ENCODE measurements at places on chromosomes 7 and 10.

DNA sequence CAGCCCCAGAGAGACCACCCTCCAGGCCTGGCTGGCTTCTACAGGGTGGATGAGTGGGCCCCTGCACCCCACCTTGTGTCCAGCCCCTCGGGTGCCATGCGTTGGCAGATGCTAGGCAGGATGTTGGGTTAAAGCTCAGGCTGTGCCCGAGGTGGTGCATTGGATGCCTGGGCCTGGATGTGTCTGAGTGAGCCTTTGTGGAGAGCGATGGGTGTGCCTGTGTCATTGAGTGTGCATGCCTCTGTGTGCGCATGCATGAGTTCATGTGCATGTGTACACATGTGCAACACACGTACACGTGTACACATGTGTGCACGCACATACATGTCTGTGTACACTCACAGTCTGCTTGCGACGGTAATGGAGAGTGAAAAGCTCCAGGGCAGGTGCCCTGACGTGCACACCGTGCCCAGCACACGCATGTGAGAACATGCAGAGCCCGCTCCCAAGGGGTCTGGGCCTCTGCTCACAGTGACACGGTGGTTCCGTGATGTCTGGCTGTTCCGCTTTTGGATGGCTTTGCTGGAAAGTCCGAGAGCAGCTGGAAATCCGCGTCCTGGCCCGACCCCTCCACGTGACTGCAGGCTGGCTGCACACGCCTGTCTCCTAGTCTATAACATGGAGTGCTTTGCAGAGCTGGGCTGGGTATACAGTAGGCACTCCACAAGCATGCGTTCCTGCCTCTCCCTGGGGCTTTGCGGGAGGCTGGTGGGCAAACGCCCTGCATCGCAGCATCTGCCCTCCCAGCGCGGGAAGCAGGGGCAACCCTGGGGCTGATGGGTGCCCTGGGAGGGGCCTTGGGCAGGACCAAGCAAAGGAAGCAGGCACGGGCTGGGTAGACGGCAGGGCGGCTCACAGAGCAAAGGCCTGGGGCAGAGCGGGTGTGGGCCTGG, 36.9 kb downstream of the ELFN1 start:
- DNase-seq = no peak
- no peak overlapping the region for H3K27ac ChIP-seq
- no peaks in the 10 kb centered on the region for H3K4me1 ChIP-seq
- no peak overlapping the region for H3K4me3 ChIP-seq

DNA sequence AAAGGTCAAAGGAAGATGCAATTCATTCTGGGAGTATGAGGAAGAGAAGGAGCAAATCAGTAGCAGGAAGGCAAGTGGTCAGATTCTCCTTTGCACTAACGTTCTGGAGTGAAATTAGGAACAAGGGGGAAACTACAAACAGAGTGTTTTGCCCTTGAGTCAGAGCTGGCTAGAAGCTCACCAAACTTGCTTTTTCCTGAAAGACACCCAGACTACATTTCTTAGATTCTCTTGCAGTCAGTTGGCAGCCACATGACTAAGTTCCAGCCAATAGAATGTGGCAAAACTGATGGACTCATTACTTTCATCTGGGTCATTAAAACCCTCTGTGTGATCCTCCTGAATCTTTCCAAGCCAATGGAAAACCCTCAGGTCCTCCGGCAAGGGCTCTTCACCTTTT, 18.6 kb upstream of the DLX5 start:
- no peaks in the 10 kb centered on the region for H3K4me1 ChIP-seq
- H3K4me3 ChIP-seq = no peak overlapping the region

GRCh38 chr7:77570330-77571011, 33.4 kb downstream of the PTPN12 start:
- H3K4me3 ChIP-seq = no peak overlapping the region
- H3K27ac ChIP-seq = no peak overlapping the region
- no peaks in the 10 kb centered on the region for H3K27me3 ChIP-seq
- H3K4me1 ChIP-seq = no peaks in the 10 kb centered on the region

GRCh38 chr7:108094933-108095710, 35.0 kb downstream of the LAMB4 start:
- peaks cover 4% of the 10 kb centered on the region for H3K4me1 ChIP-seq
- no peak overlapping the region for H3K4me3 ChIP-seq
- no peaks in the 10 kb centered on the region for H3K36me3 ChIP-seq
- H3K27ac ChIP-seq = peak overlapping the region; percentile 81
- no peaks in the 10 kb centered on the region for H3K27me3 ChIP-seq

- H3K4me3 ChIP-seq = no peak overlapping the region
- no peaks in the 10 kb centered on the region for H3K27me3 ChIP-seq
- H3K27ac ChIP-seq = no peak overlapping the region
- H3K36me3 ChIP-seq = no peaks in the 10 kb centered on the region
Observed at GRCh38 chr10:101014230-101014884, 14.7 kb downstream of the LZTS2 start.

DNA sequence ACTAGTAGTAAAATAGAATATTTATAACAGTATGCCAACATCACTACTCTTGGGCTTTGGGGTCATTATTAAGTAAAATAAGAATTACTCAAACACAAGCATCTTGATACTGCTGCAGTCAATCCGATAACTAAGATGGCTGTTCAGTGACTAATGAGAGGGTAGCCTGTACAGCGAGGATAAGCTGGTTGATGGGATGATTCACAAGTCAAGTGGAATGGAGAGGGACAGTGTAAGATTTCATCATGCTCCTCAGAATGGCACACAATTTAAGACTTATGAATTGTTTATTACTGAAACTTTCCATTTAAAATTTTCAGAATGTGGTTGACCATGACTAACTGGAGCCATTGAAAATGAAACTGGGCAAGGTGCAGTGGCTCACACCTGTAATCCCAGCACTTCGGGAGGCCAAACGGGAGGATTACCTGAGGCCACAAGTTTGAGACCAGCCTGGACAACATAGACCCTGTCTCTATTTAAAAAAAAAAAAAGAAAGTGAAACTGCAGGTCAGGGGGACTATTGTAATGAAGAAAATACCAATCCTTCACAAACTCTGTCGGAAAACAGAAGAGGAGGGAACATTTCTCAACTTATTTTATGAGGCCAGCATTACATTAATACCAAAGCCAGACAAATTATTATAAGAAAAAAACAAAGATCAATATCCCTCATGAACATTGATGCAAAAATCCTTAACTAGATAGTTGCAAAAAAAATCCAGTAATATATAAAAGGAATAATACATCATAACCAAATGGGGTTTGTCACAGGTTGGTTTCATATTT, 11.2 kb downstream of the AVL9 start:
- H3K4me3 ChIP-seq = no peak overlapping the region
- no peaks in the 10 kb centered on the region for H3K27me3 ChIP-seq
- H3K36me3 ChIP-seq = no peaks in the 10 kb centered on the region
- H3K27ac ChIP-seq = no peak overlapping the region
- H3K4me1 ChIP-seq = no peaks in the 10 kb centered on the region
- DNase-seq = no peak

DNA sequence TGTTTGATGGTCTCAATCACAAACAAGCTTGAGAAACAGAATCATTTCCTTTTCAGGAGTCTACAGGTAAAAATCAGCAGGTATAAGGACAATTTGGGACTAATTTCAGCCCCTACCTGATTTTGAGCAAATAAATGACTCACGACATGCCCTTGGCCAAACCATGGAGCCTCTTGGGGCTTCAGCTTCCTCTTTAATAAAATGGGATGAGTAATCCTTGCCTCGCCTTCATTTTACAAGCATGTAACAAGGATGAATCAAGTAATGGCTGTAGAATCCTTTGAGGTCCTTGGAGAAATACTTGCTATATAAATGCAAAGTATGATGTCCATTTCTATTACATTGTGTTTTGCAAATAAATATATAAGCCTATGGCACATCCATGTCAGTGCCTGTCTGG, 212.8 kb upstream of the PODXL start:
- H3K27ac ChIP-seq = no peak overlapping the region
- DNase-seq = no peak
- H3K36me3 ChIP-seq = no peaks in the 10 kb centered on the region
- H3K4me3 ChIP-seq = no peak overlapping the region

DNA sequence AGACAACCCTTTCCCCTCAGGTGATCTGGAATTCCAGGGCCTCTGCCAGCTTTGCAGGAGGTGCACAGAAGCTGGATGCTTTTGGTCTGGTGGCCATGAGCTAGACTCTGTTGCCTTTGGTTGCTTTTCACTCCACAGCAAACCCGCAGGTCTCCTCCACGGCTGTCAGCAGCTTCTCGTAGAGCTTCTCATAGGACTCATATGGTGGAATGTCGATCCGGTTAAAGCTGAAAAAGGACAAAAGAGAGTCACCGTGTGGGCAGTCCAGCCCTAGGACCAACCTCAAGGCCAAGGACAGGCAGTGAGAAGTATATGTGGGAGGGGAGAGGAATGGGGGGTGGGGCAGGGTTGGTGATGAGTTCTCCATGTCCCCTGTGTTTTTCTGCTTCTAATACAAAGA, 113.5 kb downstream of the SMURF1 start:
- peak overlapping the region; percentile 79 for H3K27ac ChIP-seq
- H3K27me3 ChIP-seq = no peaks in the 10 kb centered on the region
- peaks cover 12% of the 10 kb centered on the region for H3K36me3 ChIP-seq
- no peaks in the 10 kb centered on the region for H3K4me1 ChIP-seq

DNA sequence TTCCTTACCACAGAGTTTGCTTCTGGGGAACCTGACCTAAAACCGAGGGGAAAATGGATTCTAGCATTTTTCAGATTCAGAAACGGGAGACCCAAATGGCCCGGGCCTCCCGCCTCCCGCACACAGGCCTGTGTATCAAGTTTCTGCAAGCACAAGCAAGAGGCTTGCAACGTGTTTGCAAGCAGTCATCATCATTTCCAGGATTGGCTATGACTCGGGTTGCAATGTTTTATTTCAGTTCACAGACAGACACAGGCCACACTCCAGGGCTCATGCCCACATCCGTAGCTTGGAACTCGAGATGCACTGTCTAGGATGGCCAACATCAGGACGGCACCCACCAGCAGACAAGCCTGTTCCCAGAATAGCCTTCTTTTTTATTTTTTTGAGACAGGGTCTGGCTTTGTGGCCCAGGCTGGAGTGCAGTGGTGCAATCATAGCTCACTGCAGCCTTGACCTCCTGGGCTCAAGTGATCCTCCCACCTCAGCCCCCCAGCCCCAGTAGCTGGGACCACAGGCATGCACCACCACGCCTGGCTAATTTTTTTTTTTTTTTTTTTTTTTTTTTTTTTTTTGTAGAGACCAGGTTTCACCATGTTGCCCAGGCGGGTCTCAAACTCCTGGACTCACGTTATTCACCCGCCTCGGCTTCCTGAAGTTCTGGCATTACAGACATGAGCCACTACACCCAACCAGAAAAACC, 68.1 kb upstream of the FOXK1 start:
- H3K36me3 ChIP-seq = no peaks in the 10 kb centered on the region
- H3K4me3 ChIP-seq = peak overlapping the region; percentile 13
- no peak for DNase-seq

- H3K4me1 ChIP-seq = no peaks in the 10 kb centered on the region
- no peaks in the 10 kb centered on the region for H3K36me3 ChIP-seq
- H3K27ac ChIP-seq = no peak overlapping the region
- DNase-seq = no peak
- no peak overlapping the region for H3K4me3 ChIP-seq
Observed at GRCh38 chr10:61821153-61821552, 80.3 kb upstream of the ARID5B start.

GRCh38 chr10:59903871-59904270, 2.5 kb downstream of the CCDC6 start:
- no peaks in the 10 kb centered on the region for H3K4me1 ChIP-seq
- no peak overlapping the region for H3K4me3 ChIP-seq
- peak overlapping the region; percentile 94 for H3K27ac ChIP-seq
- H3K27me3 ChIP-seq = no peaks in the 10 kb centered on the region
- H3K36me3 ChIP-seq = no peaks in the 10 kb centered on the region

DNA sequence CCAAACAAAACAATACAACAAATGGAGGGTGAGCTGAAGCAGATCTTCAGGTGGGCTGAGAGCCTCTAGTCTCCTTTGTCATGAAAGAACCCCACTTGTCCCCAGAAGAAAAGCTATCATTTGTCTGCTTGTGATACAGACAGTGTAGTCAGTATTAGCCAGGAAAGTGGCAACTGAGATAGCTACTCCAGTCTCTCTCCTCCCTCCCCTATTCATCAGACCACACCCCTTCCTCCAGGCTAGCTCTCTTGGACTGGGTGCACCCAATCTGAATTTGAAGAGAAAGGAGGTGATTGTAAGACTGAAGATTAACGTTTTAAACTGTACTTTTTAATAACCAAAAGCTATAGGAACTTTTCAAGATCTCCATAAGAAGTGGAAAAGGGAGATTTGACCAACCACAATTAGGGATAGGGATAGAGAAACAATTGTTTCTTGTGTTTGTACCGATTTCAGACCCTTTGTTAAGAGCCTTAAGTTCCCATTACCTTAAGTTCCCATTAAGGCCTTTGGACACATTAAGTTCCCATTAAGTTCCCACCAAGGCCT, 14.1 kb downstream of the BMPR1A start:
- no peak overlapping the region for H3K27ac ChIP-seq
- peaks cover 4% of the 10 kb centered on the region for H3K4me1 ChIP-seq
- H3K36me3 ChIP-seq = no peaks in the 10 kb centered on the region
- no peak overlapping the region for H3K4me3 ChIP-seq
- no peak for DNase-seq

DNA sequence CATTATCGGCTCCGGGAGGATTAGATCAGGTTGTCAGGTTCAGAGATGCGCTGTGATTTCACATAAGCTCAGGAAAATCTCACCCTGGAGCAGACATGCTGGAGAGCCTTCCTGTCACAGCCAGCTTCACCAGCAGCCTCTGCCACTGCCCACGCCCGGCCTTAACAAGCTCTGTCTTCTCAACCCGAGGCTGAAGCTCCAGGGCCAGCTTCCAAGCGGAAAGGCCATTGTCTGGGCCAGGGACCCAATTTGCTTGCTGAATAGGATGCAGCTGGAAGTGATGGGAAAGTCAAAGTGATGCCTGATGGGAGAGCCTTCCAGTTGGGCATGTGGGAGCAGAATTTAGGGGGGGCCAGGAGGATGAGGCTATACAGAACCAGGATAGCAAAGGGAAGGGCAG, 36.3 kb downstream of the C10orf105 start:
- H3K4me1 ChIP-seq = no peaks in the 10 kb centered on the region
- no peaks in the 10 kb centered on the region for H3K36me3 ChIP-seq
- DNase-seq = no peak
- H3K27me3 ChIP-seq = no peaks in the 10 kb centered on the region

GRCh38 chr7:116673457-116673865, 1.5 kb downstream of the MET start:
- no peaks in the 10 kb centered on the region for H3K4me1 ChIP-seq
- H3K27me3 ChIP-seq = no peaks in the 10 kb centered on the region
- H3K36me3 ChIP-seq = no peaks in the 10 kb centered on the region
- H3K4me3 ChIP-seq = peak overlapping the region; percentile 83
- DNase-seq = no peak

DNA sequence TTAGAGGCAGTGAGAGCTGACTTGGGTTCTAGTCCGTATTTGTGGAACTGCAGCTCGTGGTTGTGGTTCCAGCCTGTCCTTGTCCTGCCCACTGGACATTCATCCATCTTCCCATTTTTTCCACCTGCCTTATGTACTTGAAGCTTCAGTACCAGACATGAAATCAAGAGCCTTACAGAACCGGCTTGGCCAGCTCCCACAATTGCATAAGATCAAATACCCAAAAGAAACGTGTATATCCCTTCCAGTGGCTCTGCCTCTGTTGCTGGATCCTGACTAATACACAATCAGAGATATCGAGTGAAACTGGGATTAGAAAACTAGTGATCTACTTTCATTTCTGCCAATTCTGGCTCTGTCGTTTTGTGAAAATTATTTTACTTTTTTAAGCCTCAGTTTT, 23.8 kb upstream of the LIPA start:
- H3K27ac ChIP-seq = peak overlapping the region; percentile 39
- no peak overlapping the region for H3K4me3 ChIP-seq
- no peaks in the 10 kb centered on the region for H3K27me3 ChIP-seq
- no peaks in the 10 kb centered on the region for H3K36me3 ChIP-seq
- H3K4me1 ChIP-seq = peaks cover 32% of the 10 kb centered on the region

GRCh38 chr7:135128931-135129330, 18.9 kb upstream of the TMEM140 start:
- no peak for DNase-seq
- no peak overlapping the region for H3K4me3 ChIP-seq
- no peaks in the 10 kb centered on the region for H3K27me3 ChIP-seq
- H3K36me3 ChIP-seq = no peaks in the 10 kb centered on the region
- no peaks in the 10 kb centered on the region for H3K4me1 ChIP-seq

Measured in breast epithelium (tissue), 4 donors.